ENCODE measurements at places on chromosomes 6 and 20. TPM values are rescaled to one million over a fixed set of nuclear protein-coding genes. Genes with fewer than 3 reads are reported as not detected.
A peak's percentile ranks its signal among the peaks of the same experiment; 100 is the strongest.

Gene TSBP1
- not detected for total RNA-seq

Gene HEY2
- 1.0 TPM for total RNA-seq

Gene SLC22A7
- total RNA-seq, result not detected

Gene CD24
- total RNA-seq, result 95.1 TPM

Gene IL22RA2
- total RNA-seq, result not detected

Gene MYMX
- total RNA-seq, result not detected

Gene SLPI
- not detected for total RNA-seq

Gene CDH22
- not detected for total RNA-seq

Gene BFSP1
- total RNA-seq, result 4.2 TPM

Gene RRBP1
- 392 TPM for total RNA-seq

Gene RNF144B
- 7.2 TPM for total RNA-seq

Gene TMEM244
- total RNA-seq, result not detected

Gene KCNG1
- 45.9 TPM for total RNA-seq

DNA sequence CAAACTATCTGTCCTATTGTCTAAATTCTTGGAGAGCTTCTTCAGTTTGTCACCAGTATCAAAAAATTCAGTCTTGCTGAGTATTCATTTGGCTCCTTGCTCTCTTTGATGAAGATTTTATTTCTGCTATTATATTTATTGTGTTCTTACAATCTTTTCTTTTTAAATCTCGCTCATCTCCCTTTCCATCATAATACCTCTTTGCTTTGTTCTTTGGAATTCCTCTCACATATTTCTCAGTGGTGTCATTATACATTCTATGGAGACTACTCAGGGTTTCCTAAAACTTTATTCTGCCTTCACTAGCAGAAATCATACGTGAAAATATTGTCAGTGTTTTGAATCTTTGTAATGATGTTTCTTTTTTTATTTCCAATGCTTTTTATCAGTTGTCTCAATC is 445.2 kb upstream of the ID4 start:
- no peak for DNase-seq
- no peaks in the 10 kb centered on the region for H3K27me3 ChIP-seq

DNA sequence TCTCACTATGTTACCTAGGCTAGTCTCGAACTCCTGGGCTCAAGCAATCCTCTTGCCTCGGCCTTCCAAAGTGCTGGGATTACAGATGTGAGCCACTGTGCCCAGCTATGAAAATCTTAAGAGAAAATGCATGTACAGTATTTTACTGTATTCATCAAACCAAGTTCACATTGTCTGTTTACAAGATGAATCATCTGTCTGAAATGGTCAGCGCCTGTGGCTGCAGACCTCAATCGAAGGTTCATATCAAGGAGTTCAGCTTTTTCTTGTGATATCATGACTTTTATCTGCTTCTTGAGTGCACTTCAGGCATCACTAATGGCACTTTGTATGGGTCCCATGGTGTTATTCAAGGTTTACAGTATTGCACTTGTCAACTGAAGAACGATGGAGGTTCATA is 155.1 kb downstream of the SLC16A10 start:
- peak overlapping the region; percentile 34 for H3K27ac ChIP-seq
- no peaks in the 10 kb centered on the region for H3K36me3 ChIP-seq
- peak; percentile 88 for DNase-seq
- no peaks in the 10 kb centered on the region for H3K27me3 ChIP-seq

- no peak overlapping the region for H3K4me3 ChIP-seq
- no peaks in the 10 kb centered on the region for H3K27me3 ChIP-seq
- DNase-seq, result no peak
- no peaks in the 10 kb centered on the region for H3K36me3 ChIP-seq
- H3K4me1 ChIP-seq, result no peaks in the 10 kb centered on the region
Observed at GRCh38 chr6:149140137-149140909, 177.2 kb upstream of the TAB2 start.

- H3K27ac ChIP-seq, result peak overlapping the region; percentile 5
- peaks cover 52% of the 10 kb centered on the region for H3K36me3 ChIP-seq
- peaks cover 14% of the 10 kb centered on the region for H3K4me1 ChIP-seq
- H3K4me3 ChIP-seq, result no peak overlapping the region
Observed at GRCh38 chr6:30656513-30656912, 9.6 kb downstream of the C6orf136 start.

DNA sequence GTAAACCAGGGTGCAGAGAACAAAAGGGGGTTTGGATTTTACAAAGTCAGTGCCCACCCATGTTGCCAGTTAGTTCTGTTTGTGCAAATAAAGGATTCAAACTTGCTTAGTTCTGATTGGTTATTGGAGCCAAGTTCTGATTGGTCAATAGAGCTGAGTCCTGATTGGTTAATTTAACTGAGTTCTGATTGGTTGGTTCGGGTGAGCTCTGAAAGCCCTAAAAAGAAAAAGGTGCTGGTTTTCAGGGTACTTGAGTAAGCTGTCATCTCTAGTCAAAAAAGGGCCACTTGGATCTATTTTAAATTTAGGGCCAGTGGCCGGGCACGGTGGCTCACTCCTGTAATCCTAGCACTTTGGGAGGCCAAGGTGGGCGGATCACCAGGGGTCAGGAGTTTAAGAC is 47.6 kb downstream of the SCGN start:
- H3K36me3 ChIP-seq, result no peaks in the 10 kb centered on the region
- no peaks in the 10 kb centered on the region for H3K4me1 ChIP-seq
- no peak for DNase-seq
- H3K27ac ChIP-seq, result no peak overlapping the region
- H3K4me3 ChIP-seq, result no peak overlapping the region

- no peaks in the 10 kb centered on the region for H3K27me3 ChIP-seq
- peaks cover 11% of the 10 kb centered on the region for H3K4me1 ChIP-seq
- H3K36me3 ChIP-seq, result no peaks in the 10 kb centered on the region
- peak overlapping the region; percentile 66 for H3K27ac ChIP-seq
- H3K4me3 ChIP-seq, result no peak overlapping the region
Observed at GRCh38 chr6:12265791-12266190, 24.4 kb upstream of the EDN1 start.

DNA sequence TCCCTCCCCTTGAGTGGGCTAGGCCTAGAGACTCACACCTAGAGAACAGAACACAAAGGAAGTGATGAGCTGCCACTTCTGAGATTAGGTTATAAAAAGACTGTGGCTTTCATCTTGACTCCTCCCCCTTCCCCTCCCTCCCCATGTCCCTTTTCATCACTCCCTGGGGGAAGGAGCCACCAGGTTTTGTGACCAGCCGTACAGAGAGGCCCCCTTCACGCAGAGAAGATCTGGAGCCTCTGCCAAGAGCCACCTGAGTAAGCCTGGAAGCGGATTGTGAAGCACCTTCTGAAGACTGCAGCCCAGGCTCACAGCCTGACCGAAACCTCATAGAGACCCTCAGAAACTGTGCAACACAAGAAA is 118.4 kb upstream of the NXT1 start:
- H3K4me3 ChIP-seq, result no peak overlapping the region
- no peak overlapping the region for H3K27ac ChIP-seq
- H3K27me3 ChIP-seq, result no peaks in the 10 kb centered on the region
- H3K36me3 ChIP-seq, result no peaks in the 10 kb centered on the region
- peaks cover 5% of the 10 kb centered on the region for H3K4me1 ChIP-seq

DNA sequence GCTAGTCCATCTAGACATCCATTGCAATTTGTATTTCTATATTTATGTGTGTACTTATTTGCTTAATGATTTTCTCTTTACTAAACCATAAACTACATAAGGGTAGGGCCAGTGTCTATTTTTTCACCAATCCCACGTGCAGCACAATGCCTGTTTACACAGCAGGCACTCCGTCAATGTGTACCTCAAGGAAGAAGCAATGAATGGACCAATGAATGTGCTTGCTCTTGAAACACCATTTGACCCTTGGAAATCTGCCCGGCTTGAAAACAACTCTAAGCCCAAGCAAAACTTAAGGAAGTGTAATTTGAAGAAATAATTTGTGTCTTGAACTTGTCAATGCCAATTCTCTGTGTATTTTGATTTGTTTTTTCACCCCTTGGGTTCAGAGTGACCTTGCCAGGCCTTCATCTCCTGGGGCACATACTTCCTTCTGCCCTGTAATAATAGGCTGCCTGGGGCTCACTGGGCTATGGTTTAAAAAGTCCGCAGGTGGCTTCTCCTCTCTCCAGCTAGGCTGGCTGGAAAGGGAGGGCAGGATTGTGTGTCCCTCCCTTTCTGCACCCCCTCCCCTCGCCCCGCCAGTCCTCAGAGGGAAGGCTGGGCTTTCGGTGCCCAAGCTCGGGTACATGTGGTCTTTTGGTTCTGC is 140.8 kb upstream of the ARMC2 start:
- no peaks in the 10 kb centered on the region for H3K36me3 ChIP-seq
- DNase-seq, result no peak
- no peaks in the 10 kb centered on the region for H3K4me1 ChIP-seq

GRCh38 chr6:37602801-37603200 is 94.9 kb downstream of the MDGA1 start:
- DNase-seq, result peak; percentile 36
- peaks cover 8% of the 10 kb centered on the region for H3K4me1 ChIP-seq
- H3K4me3 ChIP-seq, result no peak overlapping the region
- H3K36me3 ChIP-seq, result no peaks in the 10 kb centered on the region
- peaks cover 6% of the 10 kb centered on the region for H3K27me3 ChIP-seq

- DNase-seq, result no peak
- no peaks in the 10 kb centered on the region for H3K27me3 ChIP-seq
- H3K4me3 ChIP-seq, result no peak overlapping the region
- no peaks in the 10 kb centered on the region for H3K36me3 ChIP-seq
- peaks cover 11% of the 10 kb centered on the region for H3K4me1 ChIP-seq
Observed at GRCh38 chr20:17825252-17825959, 125.6 kb downstream of the BANF2 start.

- H3K36me3 ChIP-seq, result no peaks in the 10 kb centered on the region
- H3K27me3 ChIP-seq, result peaks cover 25% of the 10 kb centered on the region
- peak overlapping the region; percentile 84 for H3K4me3 ChIP-seq
- no peak overlapping the region for H3K27ac ChIP-seq
- no peaks in the 10 kb centered on the region for H3K4me1 ChIP-seq
- DNase-seq, result no peak
Observed at GRCh38 chr6:68633972-68634725, 933 bp upstream of the ADGRB3 start.

GRCh38 chr6:41659935-41660334 is 21.7 kb downstream of the MDFI start:
- H3K27me3 ChIP-seq, result peaks cover 15% of the 10 kb centered on the region
- H3K27ac ChIP-seq, result no peak overlapping the region
- H3K36me3 ChIP-seq, result no peaks in the 10 kb centered on the region
- H3K4me1 ChIP-seq, result peaks cover 12% of the 10 kb centered on the region

- no peak overlapping the region for H3K27ac ChIP-seq
- no peaks in the 10 kb centered on the region for H3K27me3 ChIP-seq
- no peaks in the 10 kb centered on the region for H3K4me1 ChIP-seq
- no peaks in the 10 kb centered on the region for H3K36me3 ChIP-seq
- H3K4me3 ChIP-seq, result no peak overlapping the region
Observed at GRCh38 chr6:87366072-87366827, 21.6 kb downstream of the C6orf163 start.

GRCh38 chr20:46305331-46305972 is 2.8 kb downstream of the CDH22 start:
- H3K36me3 ChIP-seq, result no peaks in the 10 kb centered on the region
- no peak overlapping the region for H3K4me3 ChIP-seq
- no peak overlapping the region for H3K27ac ChIP-seq
- peaks cover 2% of the 10 kb centered on the region for H3K4me1 ChIP-seq
- H3K27me3 ChIP-seq, result peaks cover 56% of the 10 kb centered on the region
- DNase-seq, result no peak

GRCh38 chr6:155647354-155647753 is 191.7 kb upstream of the NOX3 start:
- H3K4me1 ChIP-seq, result no peaks in the 10 kb centered on the region
- no peak for DNase-seq
- no peaks in the 10 kb centered on the region for H3K27me3 ChIP-seq
- H3K27ac ChIP-seq, result no peak overlapping the region
- no peaks in the 10 kb centered on the region for H3K36me3 ChIP-seq

DNA sequence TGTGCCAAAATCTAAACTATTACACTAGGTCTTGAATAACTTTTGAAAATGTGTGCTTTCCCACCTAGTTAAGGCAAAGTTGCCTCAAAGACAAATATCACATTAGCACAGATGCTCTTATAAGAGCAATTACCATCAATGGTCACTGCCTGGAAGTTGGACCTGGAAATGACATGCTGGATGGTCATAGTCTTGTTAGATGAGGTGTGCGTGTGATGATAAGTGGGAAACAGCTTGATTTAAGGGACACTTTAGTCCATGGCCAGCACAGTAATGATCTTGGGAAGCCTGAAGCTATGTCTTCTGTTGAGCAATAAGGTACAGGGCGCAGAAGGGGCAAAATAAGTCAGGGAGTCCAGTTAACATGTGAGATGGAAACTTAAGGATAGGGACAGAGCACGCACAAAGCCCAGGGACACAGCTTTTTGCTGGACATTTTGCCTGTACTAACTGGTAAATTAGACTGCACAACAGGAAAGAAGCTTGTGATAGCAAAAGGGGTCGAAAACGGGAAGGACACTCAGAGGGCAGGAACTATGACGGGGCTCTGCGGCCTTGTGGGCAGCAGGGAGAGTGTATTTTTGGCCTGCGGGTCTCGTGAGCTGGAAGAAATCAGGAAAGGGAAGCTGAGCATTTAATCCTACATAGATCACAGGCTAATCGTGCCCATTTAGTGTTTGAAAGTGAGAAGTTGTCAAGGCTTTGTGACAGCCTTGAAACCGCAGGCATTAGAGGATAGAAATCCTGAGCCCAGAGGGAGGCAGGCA is 66.7 kb upstream of the BMP2 start:
- peaks cover 21% of the 10 kb centered on the region for H3K4me1 ChIP-seq
- no peak overlapping the region for H3K27ac ChIP-seq
- H3K36me3 ChIP-seq, result no peaks in the 10 kb centered on the region

GRCh38 chr6:45892696-45893245 is 122.9 kb downstream of the CLIC5 start:
- H3K4me3 ChIP-seq, result no peak overlapping the region
- H3K36me3 ChIP-seq, result no peaks in the 10 kb centered on the region
- no peaks in the 10 kb centered on the region for H3K27me3 ChIP-seq

GRCh38 chr6:149317644-149318571 is at the start of gene TAB2:
Gene TAB2, plus strand, starts transcription at chr6:149317712. Its CDS starts 52,286 bp downstream, at chr6:149369998.
- DNase-seq, result no peak
- H3K36me3 ChIP-seq, result no peaks in the 10 kb centered on the region
- H3K27ac ChIP-seq, result peak within 1 kb of the TSS; percentile 87
- H3K4me3 ChIP-seq, result peak within 1 kb of the TSS; percentile 88

- no peaks in the 10 kb centered on the region for H3K36me3 ChIP-seq
- no peaks in the 10 kb centered on the region for H3K4me1 ChIP-seq
- peak; percentile 17 for DNase-seq
- H3K27me3 ChIP-seq, result no peaks in the 10 kb centered on the region
- peak overlapping the region; percentile 60 for H3K4me3 ChIP-seq
- no peak overlapping the region for H3K27ac ChIP-seq
Observed at GRCh38 chr6:160766989-160767646, 65.1 kb downstream of the PLG start.

GRCh38 chr6:114586298-114586697 is 243.5 kb upstream of the HS3ST5 start:
- H3K4me3 ChIP-seq, result no peak overlapping the region
- no peaks in the 10 kb centered on the region for H3K27me3 ChIP-seq
- no peak overlapping the region for H3K27ac ChIP-seq
- DNase-seq, result no peak
